ENCODE measurements at places on chromosomes 5 and 9.

GRCh38 chr9:93177676-93178075 lies 6.3 kb upstream of the WNK2 start:
- DNase-seq, result no peak

DNA sequence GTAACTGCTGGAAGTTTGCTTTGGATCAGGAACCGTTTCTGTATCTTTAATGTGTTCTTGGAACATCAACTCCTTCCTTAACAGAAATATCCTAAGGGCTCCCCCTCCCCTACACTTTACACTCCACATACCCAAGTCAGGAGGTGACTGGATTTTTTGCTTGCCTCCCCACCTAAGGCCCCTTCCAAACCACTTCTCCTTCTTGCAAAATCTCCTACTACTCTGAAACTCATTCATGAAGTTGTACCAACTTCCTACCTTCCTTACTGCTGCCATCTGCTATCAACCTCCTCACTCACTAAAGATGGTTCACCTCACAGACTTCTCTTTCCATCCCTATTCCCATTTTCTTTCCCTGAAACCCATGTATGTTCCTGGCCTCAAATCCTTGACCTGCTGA lies 16.1 kb downstream of the TXN start:
- no peak for DNase-seq

GRCh38 chr9:37760416-37761161 lies 7.0 kb downstream of the TRMT10B start:
- DNase-seq, result no peak

DNA sequence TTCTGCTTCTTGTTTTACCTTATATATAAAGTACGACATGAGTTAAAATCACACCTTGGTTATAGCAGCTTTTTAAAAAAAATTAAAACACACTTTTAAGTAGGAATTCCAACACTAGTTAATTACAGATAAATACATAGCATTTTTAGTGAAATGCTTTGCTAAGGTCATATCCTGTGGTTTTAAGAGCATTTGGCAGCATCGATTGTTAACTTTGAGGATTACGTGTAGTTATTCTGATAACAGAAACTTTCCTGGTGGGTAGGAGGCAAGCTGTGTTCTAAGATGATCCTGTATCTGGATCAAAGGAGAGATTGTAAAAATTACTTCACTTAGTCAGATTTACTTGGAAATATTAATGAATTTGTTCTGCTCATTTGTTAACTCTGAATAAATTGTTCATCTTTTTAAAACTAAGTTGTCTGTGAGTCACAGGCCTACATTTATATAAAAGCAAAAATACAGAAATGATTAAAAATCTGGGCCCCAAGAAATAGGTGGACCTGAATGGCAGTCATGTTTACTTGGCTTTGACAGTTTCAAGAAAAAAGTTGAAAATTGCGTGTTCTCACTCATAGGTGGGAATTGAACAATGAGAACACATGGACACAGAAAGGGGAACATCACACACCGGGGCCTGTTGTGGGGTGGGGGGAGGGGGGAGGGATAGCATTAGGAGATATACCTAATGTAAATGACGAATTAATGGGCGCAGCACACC lies 58.3 kb downstream of the TRIO start:
- no peak for DNase-seq

- no peak for DNase-seq
Observed at GRCh38 chr5:73789851-73790281, 163.9 kb downstream of the ARHGEF28 start.

GRCh38 chr5:158758675-158759074 lies 341.0 kb downstream of the EBF1 start:
- DNase-seq, result no peak

DNA sequence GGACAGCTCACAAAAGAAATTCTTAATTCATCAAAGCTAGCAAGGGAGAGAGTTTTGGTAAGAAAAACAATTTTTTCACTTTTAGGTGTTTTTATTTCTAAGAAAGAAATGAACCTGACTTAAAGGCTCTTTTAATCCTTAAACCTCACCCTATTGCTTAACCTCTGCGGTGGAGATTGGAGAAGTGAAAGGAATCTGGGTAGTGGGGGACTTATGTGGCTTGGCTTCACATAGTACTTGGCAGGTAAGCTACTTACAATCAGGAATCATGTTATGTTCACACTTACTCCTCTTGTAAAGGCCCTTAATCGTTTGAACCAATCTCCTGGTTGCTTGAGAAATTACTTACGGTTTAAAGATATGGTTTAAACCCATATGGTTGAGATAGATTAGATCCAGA lies 104.8 kb downstream of the ISOC1 start:
- no peak for DNase-seq

GRCh38 chr9:118782790-118783463 lies 586.3 kb downstream of the BRINP1 start:
- DNase-seq, result no peak

DNA sequence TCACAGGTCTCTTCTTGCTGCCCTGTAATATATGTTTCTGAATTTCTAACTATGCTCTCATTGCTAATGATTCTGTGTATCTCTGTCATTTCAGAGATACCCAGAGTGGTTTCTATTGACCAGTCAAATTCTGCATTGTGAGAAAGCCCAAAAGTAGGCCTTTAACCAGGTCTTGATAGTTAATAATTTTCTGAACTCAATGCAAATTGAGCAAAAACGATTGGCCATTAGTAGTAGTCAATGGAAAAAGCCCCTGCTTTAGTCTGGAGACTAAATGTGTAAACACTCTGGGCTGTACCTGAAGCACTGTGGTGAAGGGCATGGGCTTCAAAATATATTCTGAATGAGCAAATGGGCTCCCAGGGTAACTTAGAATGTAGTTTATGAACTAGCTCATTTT lies 307.6 kb downstream of the ARL15 start:
- no peak for DNase-seq

GRCh38 chr9:87319656-87320055 lies 178.0 kb upstream of the DAPK1 start:
- DNase-seq, result no peak

- DNase-seq, result no peak
Observed at GRCh38 chr5:167880420-167880819, 411.0 kb upstream of the WWC1 start.

DNA sequence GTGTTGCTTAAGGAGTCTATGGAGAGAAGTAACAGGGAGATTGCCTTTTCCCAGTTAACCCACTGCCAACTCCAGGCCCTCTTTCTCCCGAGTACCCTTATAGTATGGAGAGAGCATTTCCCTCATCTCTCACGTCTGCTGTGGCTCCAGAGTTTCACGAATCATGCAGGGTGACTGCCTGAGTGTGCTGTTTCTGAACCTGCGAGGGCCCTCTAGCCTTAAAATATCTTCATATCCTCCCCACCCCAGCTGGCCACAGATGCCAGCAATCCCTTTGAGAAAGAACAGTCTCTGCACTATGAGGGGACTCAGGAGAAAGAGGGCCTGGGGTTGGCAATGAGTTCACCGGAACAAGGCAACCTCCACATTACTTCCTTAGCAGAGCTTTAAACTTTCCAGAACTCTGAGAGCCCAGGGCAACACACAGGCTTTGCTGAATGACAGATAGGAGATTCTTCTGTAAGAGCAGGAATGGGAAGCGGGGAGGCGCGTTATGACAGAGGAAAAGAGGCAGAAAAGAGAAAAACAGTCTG lies 81.6 kb upstream of the ANKH start:
- DNase-seq, result no peak

- DNase-seq, result peak; percentile 14
Observed at GRCh38 chr5:95261437-95262175, 23.3 kb downstream of the MCTP1 start.

GRCh38 chr5:69415584-69415958 lies 655 bp downstream of the MARVELD2 start:
- no peak for DNase-seq

- DNase-seq, result no peak
Observed at GRCh38 chr9:22067196-22067595, 58.1 kb upstream of the CDKN2B start.

DNA sequence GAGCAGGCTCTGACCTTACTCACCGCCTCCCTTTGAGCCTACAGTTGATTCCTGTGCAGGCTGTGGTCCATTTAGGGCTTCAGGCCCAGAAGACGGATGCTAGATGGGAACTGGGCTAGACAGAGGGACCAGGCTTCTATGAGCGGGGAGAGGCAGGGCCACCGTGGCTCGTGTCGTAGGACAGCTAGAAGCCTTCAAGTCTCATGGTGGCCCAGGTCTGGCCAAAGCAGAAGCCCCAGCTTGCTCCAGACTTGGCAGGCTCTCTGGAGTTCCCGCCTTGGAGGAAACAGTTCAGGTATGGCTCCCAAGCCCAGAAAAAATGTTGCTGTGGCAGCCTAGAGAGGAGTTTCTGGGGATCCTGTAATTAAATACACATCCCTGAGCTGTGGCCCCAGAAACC lies 10.9 kb upstream of the NR5A1 start:
- no peak for DNase-seq

DNA sequence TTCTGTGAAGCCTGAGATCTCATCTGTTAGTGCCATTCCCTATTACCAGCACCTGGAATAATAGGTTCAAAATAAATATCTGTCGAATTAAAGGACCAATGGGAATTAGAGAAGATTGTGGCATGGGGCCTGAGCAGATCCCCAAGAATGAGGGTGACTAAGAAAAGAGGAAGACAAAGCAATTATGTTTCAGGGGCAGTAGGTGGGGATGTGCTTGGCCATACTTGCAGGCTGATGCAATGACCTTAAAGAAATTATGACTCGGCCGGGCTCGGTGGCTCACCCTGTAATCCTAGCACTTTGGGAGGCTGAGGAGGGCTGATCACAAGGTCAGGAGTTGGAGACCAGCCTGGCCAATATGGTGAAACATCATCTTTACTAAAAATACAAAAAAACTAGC lies 562.8 kb downstream of the PTPRD start:
- no peak for DNase-seq

- no peak for DNase-seq
Observed at GRCh38 chr5:140673187-140673976, at the start of gene DND1. Gene DND1, minus strand, starts transcription at chr5:140673576. Its CDS starts 34 bp downstream, at chr5:140673542.

GRCh38 chr5:105828821-105829220 lies 1841.9 kb downstream of the EFNA5 start:
- DNase-seq, result no peak

All from SHP77 treated with DMSO at 0.1 percent for 48 hours (cell line).